ENCODE measurements at places on chromosomes 2 and 18.

GRCh38 chr2:110791435-110791834 lies 59.1 kb downstream of the ACOXL start:
- no peak for DNase-seq

GRCh38 chr2:134083548-134083947 lies 170.3 kb upstream of the MGAT5 start:
- no peak for DNase-seq

DNA sequence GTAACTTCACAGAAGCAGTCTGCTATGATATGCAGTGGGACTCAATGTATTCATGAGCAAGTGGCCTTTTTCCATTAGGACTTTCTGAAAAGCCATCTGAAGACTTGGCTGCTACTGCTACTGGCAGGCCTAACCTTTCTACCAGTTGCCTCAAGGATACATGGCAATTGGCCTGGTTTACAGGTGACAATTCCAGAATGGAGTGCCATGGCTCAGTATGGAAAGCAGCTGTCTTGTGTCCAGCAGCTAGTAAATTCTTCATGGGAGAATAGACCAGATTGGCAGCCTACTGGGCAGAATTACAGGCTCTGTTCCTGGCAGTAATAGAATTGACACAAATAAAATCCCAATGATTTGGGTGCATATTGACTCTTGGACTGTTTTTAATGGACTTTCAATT lies 12.6 kb upstream of the TMX3 start:
- no peak for DNase-seq

- DNase-seq, result no peak
These were observed 99.3 kb upstream of the DNAJC10 start for GRCh38 chr2:182616471-182617393.

- no peak for DNase-seq
These were observed 250.0 kb downstream of the SMAD2 start for GRCh38 chr18:47680488-47680887.

- no peak for DNase-seq
These were observed 74.3 kb upstream of the KYNU start for GRCh38 chr2:142803158-142803557.

- no peak for DNase-seq
These were observed 57.0 kb upstream of the KCNG2 start for GRCh38 chr18:79740521-79741361.

DNA sequence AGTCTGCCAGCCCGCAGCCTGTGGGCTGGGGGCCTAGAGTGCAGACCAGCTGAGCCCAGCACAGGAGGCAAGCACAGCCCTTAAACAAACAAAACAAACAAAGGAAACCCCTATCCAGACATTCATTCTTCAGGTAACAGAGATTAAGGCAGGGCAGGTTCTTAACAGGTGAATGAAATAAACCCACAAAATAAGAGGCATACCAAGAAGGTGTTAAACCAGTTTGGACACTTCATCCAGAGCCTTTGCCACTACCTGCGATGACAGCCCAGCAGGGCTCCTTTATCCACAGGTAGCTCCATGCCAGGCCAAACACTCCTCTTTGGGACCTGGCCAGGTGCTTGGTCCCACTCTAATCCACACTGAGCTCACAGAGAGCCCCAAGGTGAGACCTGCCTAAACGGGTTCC lies 209.7 kb upstream of the SIX2 start:
- no peak for DNase-seq

DNA sequence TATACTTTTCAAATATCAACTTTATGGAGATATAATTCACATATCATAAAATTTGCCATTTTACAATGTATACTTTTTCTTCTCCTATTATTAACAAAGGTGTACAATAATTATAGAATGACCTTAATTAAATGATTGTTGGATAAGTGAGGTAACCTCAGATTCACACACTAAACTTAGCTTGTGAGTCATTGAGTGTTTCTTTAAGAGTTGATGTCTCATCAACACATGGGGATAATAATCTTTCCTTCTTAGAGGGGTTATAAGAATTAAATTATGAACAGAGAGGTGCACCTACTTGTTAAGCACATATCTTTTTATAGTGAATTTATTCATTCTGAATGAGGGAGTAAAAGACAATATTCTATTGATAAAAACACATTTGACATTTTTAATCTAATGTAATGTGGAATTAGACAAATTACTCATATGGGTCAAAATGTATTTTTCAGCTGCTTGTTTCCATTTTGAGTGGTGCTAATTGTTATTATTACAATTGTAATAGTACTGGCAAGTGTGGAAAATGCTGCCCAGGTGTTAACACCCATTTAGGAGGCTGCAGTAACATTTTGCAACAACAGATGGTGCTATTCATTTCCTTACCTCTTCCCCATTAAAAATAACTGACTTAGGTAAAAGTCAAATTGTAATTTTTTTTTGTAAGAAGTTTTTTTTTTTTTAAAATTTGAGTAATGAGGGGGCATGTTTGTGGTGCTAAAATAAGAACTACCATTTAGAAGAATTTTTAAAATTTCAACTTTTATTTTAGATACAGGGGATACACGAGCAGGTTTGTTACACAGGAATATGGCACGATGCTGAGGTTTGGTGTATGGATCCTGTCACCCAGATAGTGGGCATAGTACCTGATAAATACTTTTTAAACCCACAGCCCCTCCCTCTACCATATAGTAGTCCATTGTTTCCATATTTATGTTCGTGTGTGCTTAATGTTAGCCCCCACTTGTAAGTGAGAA lies 32.1 kb upstream of the DYNAP start:
- no peak for DNase-seq

GRCh38 chr2:167748536-167748935 lies 498.9 kb downstream of the STK39 start:
- no peak for DNase-seq

- DNase-seq, result peak; percentile 28
These were observed 32.4 kb upstream of the SNED1 start for GRCh38 chr2:240965905-240966456.

DNA sequence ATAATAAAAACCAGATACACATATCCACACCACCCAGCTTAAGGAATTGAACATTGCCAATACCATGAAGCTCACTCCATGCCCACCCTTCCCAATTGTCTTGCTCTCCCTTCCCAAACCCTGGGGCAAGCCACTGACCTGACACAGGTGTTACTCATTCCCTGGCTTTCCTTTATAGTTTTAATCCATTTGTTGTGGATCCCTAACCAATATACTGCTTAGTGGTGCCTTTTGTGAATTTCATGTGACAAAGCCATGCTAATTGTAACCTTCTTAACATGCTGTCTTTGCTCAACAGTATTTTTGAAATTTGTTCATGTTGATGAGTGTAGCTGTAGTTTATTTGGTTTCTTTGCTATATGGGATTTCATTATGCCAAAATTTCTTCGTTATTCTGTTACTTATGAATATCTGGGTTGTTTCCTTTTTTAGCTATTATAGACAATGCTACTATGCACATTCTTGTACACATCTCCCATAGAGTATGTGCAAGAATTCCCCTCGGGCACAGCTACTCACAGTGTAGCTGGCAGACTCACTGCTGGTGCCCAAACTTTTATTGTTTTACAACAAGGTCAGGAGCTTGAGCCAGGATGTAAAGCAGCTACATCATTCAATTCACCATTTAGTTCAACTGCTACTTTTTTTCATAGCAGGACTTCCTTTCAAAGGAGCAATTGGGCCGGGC lies 90.8 kb upstream of the ATL2 start:
- no peak for DNase-seq

GRCh38 chr2:71507476-71507875 lies 54.1 kb downstream of the DYSF start:
- no peak for DNase-seq

GRCh38 chr18:37769826-37770225 lies 204.2 kb upstream of the CELF4 start:
- no peak for DNase-seq

DNA sequence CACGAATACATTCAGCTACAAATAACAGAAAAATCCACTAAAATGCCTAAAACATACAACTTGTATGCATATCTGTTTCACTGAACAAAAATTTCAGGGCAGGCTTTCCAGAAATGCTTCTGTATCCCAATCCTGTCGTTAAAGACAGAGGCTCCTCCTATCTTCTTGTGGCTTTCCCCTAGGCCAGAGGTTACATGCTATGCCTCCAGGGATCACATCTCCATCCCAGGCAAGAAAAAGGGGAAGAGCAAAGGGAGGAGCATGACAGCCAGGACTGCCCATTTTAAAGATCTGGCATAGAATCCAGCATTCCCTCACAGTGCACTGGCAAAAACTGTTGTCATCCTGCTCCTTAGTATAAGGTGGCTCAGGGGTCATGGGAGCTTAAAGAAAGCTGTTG lies 268.7 kb upstream of the SETBP1 start:
- DNase-seq, result no peak

- DNase-seq, result no peak
These were observed 1.5 kb upstream of the WNT10A start for GRCh38 chr2:218878926-218879761.
